Regular cardiac myocyte (primary cell): ENCODE measurements at places on chromosomes 1 and 21. TPM values are rescaled to one million over a fixed set of nuclear protein-coding genes. Genes with fewer than 3 reads are reported as not detected.

Gene IL12RB2
- total RNA-seq, result not detected in 2 replicates

Gene CHIA
- total RNA-seq, result not detected in 2 replicates

Gene MAB21L3
- total RNA-seq, result under 0.01 and 0.28 TPM in 2 replicates

Gene FCRL5
- not detected in 2 replicates for total RNA-seq

Gene RAB13
- 96.4 and 134 TPM in 2 replicates for total RNA-seq

Gene OR4F16
- total RNA-seq, result not detected in 2 replicates

Gene RAP1GAP
- under 0.01 and 0.56 TPM in 2 replicates for total RNA-seq

Gene DMBX1
- not detected in 2 replicates for total RNA-seq

Gene CCDC18
- total RNA-seq, result 9.9 and 16.3 TPM in 2 replicates

Gene ADAMTS1
- 274 and 457 TPM in 2 replicates for total RNA-seq
